PC-3 (cell line): ENCODE measurements at places on chromosomes 3 and 15. TPM values are rescaled to one million over a fixed set of nuclear protein-coding genes. Genes with fewer than 3 reads are reported as not detected.

DNA sequence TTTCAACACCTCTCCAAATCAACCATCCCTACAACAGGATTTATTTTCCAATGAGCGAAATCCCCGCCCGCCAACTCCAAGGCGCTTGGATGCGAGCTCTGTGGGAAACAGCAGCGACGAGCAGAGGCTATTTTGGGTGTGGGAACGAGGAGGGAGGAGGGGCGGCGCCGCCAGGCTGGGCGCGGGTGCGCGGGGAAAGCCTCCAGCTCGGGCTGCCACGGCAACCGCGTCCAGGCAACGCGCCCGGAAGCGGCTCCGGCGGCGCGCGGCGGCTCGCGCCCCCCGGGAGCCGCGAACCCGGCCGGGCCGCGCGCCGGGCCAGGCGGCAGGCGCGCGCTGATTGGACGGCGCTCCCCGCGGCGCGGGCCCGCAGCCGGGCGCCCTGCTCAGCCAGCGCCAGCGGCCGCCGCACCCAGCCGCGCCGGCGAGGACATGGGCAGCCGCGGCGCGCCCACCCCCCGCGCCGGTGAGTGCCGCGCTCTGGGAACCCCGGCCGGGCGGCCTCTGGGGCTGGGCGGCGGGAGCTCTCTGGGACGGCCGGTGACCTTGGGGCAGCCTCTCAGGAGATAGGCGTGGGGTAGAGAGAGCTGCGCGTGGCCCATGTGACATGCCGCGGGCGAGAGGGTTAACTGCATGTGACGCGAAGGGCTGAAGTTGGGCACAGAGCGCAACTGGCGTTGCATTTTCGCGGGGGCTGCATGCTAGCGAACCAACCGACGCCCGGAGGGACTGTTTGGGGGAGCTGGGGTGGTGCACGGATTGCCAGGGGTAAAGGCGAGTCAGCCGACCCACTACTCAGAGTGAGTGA, at the start of gene FAM81A:
TSS of gene FAM81A (plus strand) at position 370 of the 808 bp plus-strand sequence. CDS start 20,441 bp downstream, outside the sequence.
- peaks cover 11% of the 10 kb centered on the region; the same call in 1 of the 2 replicates for H3K4me1 ChIP-seq
- no peak within 1 kb of the TSS for H3K27ac ChIP-seq
- H3K36me3 ChIP-seq = no peaks in the 10 kb centered on the region
- peak; percentile 68 for DNase-seq
- no peaks in the 10 kb centered on the region for H3K27me3 ChIP-seq

DNA sequence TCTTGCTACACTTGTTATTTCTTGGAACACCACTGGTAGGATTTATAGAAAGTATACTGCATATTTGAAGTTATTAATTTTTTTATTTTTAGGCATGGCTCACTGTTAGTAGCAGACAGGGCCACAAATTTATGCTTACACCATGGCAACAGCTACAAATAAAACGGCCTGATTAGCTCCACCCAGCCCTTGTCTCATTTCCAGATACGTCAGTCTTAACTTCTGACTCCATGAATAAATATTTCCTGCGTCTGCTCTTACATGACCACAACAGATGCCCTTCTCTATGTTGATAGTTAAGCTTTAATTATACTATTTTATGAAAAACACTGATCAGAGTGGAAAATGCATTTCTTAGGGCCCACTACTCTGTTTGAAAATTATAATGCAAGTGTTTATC, 62.3 kb upstream of the CPOX start:
- H3K4me1 ChIP-seq = peaks cover 13% of the 10 kb centered on the region; the same call in 1 of the 2 replicates
- no peak overlapping the region for H3K27ac ChIP-seq
- H3K27me3 ChIP-seq = no peaks in the 10 kb centered on the region
- no peak overlapping the region for H3K4me3 ChIP-seq
- no peaks in the 10 kb centered on the region for H3K36me3 ChIP-seq

DNA sequence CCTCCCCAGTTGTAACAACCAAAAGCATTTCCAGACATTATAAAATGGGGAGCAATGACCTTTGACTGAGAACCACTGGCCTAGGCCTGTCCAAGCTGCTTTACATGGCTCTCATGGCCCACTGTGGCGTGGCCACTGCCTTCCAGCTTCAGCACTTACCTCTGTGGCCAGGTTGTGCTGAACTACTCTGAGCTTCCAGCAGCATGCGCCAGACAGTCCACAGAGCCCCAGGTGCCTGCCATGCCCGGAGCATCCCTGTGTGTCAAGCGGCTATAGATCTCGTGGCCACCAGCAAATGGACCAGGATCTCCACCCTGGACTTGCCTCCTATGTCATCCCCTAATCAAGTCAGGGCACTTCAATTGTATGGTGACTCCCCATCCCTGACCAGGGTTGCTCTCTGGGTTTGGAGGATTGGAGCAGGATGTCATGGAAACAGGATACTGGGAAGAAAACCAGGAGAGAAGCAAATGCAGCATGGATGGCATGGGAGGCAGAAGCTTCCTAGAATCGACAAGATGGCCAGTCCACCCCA, 199.7 kb downstream of the UACA start:
- H3K27me3 ChIP-seq = no peaks in the 10 kb centered on the region
- no peaks in the 10 kb centered on the region for H3K36me3 ChIP-seq
- no peak overlapping the region for H3K4me3 ChIP-seq
- H3K27ac ChIP-seq = no peak overlapping the region
- DNase-seq = no peak

- peaks cover 24% of the 10 kb centered on the region; the same call in 1 of the 2 replicates for H3K4me1 ChIP-seq
- H3K36me3 ChIP-seq = peaks cover 5% of the 10 kb centered on the region; the same call in 1 of the 2 replicates
- H3K4me3 ChIP-seq = peak overlapping the region; percentile 88
Measured at GRCh38 chr3:15602146-15602536, 596 bp downstream of the BTD start.

DNA sequence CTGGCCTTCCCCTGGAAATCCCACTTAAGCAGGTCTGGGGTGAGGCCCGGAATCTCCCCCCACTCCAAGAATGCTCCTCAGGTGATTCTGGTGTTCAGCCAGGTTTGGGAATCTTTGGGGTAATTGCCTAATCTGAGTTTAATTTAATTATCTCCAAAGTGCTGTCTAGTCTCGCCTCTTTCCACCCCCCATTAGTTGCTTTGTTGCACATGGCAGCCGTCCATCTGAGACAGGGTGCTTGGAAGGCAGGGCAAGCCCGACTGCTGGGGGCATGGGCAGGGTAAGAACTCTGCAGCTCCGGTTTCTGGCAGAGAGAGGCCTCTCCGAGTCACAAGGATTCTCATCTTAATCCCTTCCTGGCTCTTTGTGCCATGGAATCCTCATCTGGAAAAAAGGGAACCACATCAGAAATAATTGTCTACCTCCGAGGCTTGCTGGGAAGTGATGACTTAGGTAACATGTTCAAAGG, 15.0 kb downstream of the IL17RD start:
- H3K27ac ChIP-seq = peak overlapping the region; percentile 48
- H3K4me3 ChIP-seq = peak overlapping the region; percentile 21; the same call in 1 of the 2 replicates
- peak; percentile 36 for DNase-seq
- no peaks in the 10 kb centered on the region for H3K36me3 ChIP-seq
- no peaks in the 10 kb centered on the region for H3K27me3 ChIP-seq
- H3K4me1 ChIP-seq = peaks cover 37% of the 10 kb centered on the region

GRCh38 chr3:139710212-139710611, 32.4 kb upstream of the NMNAT3 start:
- H3K36me3 ChIP-seq = no peaks in the 10 kb centered on the region
- H3K27ac ChIP-seq = no peak overlapping the region
- H3K27me3 ChIP-seq = no peaks in the 10 kb centered on the region
- no peaks in the 10 kb centered on the region for H3K4me1 ChIP-seq

- no peaks in the 10 kb centered on the region; the same call in 1 of the 2 replicates for H3K36me3 ChIP-seq
- no peaks in the 10 kb centered on the region for H3K27me3 ChIP-seq
- no peaks in the 10 kb centered on the region for H3K4me1 ChIP-seq
Measured at GRCh38 chr15:52086011-52086786, 26.4 kb downstream of the BCL2L10 start.

GRCh38 chr15:63264688-63265293, 12.6 kb upstream of the APH1B start:
- H3K4me3 ChIP-seq = no peak overlapping the region
- no peaks in the 10 kb centered on the region for H3K36me3 ChIP-seq
- H3K27ac ChIP-seq = no peak overlapping the region
- DNase-seq = no peak

The GPR149 gene
- total RNA-seq = not detected in 2 replicates

- no peak for DNase-seq
- H3K36me3 ChIP-seq = no peaks in the 10 kb centered on the region
- H3K4me3 ChIP-seq = peak overlapping the region; percentile 93
Measured at GRCh38 chr3:194685065-194685717, 492 bp upstream of the FAM43A start.

GRCh38 chr3:42836150-42837123, 27.2 kb downstream of the ACKR2 start:
- H3K36me3 ChIP-seq = no peaks in the 10 kb centered on the region
- peaks cover 6% of the 10 kb centered on the region; the same call in 1 of the 2 replicates for H3K4me1 ChIP-seq
- DNase-seq = no peak
- no peak overlapping the region for H3K4me3 ChIP-seq
